ENCODE measurements at places on chromosomes 7 and 10.

DNA sequence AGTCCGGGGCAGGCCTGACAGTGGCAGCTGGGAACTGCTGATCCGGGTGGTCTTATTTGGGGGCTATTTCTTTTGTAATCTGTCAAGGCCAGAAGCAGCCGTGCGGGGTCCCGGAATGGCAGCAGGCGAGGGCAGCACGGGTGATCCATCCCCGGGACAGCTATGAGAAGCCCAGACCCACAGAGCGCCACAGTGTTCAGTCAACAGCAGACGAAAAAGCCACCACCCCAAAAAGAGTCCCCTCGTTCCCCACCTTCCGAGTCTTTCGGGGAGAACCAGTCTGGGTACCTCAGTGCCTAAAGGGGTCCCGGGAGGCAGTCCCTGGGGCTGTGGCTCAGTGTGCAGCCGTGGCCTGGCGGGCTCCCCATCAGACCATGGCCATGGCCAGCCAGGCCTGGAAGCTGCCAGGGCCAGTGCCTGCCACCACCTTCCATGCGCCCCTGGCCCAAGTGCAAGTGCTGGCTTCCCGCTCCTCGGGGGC, 125.1 kb upstream of the KCTD7 start:
- no peak for DNase-seq

- DNase-seq: no peak
Measured at GRCh38 chr7:50693455-50694130, 89.1 kb downstream of the GRB10 start.

DNA sequence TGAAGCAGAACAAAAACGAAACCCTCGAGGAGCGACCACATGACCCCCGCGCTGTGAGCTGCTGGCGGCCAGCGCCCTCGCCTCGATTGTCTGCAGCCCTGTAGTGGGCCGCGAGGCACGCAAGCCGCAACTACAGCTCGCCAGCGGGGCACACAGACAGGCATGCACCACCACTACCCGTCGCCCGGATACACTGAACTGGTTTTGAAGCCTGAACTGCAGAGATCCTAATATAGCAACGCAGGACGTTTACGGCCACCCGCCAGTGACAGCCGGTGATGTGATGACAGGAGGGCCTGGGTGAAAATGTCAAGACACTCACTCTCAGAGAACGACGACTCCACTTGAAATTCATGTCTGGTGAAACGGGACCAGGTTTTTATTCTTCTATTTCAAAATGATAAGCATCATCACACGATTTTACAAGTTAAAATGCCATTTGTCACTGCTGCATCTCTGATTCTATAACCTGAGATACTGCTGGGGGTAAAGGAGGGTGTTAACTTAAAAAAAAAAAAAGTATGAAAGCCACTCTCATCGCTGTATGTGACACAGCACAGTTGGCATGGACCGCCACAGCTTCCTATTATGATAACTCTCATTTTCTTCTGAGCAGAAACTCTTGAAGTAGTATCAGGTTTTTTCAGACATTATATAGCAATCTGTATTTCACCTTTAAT, 120.3 kb upstream of the DIP2C start:
- DNase-seq: no peak

DNA sequence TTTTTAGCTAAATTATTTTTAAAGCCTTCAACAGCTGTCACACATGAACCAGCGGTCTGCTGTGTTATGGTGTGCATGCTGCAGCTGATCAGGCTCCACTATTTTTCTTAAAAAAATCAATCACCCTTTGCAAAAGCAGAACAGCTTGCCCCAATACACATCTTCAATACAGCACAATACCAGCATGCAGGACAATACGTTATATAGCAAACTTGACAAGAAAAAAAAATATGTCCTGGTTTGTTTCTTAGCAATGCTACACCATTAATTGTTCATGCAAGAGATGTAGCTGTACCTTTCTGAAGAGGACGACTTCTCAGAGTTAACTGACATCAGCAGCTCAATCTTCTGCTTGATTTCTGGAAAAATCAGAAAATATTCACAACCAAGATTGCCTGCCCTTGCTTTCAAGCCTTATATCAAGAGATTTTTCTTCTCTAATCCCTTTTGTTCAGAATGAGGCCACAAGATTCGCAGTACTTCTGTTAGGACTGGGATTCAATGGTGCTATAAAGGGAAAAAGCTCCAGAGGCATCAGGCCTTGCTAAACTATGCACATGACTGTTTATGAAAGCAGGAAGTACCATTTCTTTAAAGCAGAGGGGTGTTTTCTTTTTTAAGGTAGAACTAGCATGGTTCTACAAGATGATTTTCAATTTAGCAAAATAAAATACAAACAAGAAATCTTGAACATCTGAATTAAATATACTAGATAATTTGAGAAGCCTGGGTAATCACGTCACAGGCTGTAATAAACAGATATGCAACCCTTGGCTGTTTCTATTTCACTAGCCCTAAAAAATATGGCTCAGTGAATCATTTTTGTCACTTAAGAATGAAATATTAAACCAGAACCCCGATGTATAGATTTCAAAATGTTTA, 120.0 kb downstream of the SRPK2 start:
- DNase-seq: no peak

- DNase-seq: no peak
Measured at GRCh38 chr10:35481413-35481812, 123.7 kb upstream of the GJD4 start.

- no peak for DNase-seq
Measured at GRCh38 chr7:82477733-82478515, 34.3 kb upstream of the CACNA2D1 start.

DNA sequence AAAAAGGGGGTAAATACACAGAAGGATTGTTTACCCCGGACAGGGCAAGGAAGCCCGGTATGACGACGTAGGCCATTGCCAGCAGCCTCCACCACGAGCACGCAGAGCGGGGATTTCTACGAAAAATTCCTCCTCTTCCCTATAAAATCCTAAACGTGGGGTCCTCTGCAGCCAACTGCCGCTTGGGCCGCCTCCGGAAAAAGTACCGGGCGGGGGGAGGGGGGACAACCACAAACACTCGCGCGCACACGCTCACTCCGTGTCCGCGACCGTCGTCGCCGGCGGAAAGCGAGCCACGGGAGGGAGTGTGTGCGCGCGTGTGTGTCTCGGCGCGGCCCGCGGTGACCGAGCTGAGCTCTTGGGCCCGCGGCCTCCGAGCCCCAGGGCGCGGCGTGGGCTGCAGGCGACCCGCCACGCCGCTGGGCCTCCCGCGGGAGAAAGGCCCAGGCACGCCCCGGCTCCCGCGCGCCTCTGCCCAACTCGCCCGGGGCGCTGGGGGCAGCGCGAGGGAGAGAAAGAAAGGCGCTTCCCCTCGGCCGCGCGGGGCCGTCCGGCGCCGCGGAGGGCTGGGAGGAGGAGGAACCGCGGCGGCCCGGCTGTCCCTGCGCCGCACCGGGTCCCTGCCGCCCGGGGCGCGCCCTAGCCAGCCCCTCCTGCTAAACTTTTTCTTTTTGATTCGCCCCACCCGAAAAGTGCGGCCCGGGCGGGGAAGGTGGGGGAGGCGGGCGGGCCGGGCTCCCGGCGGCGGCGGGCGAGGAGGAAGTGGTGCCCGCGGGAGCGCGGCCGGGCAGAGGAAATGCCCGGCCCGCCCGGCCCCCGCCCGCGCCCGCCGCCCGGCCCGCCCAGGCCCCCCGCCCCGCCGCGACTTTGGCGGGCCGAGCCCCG, 1.5 kb downstream of the CTBP2 start:
- DNase-seq: no peak

GRCh38 chr10:29078919-29079318, 210.0 kb upstream of the LYZL1 start:
- DNase-seq: no peak

DNA sequence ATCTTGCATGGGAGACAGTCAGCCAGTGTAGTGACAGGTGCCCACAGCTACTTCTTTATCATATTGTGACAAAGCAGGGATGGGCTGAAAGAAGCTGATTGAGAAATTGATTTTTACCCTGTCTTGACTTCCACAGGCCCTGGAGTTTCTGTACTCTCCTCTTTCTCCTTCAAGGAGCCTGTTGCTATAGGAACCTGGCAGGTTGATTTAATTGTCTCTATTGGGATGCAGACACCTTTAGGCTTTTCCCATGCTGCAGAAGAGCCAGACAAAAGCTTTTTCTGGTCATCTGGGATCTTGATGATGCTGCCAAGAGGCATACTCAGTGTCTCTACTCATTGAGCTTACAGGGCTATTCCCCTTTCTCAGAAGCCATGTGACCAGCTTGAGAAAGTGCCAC, 754.8 kb downstream of the KCNMA1 start:
- DNase-seq: no peak

DNA sequence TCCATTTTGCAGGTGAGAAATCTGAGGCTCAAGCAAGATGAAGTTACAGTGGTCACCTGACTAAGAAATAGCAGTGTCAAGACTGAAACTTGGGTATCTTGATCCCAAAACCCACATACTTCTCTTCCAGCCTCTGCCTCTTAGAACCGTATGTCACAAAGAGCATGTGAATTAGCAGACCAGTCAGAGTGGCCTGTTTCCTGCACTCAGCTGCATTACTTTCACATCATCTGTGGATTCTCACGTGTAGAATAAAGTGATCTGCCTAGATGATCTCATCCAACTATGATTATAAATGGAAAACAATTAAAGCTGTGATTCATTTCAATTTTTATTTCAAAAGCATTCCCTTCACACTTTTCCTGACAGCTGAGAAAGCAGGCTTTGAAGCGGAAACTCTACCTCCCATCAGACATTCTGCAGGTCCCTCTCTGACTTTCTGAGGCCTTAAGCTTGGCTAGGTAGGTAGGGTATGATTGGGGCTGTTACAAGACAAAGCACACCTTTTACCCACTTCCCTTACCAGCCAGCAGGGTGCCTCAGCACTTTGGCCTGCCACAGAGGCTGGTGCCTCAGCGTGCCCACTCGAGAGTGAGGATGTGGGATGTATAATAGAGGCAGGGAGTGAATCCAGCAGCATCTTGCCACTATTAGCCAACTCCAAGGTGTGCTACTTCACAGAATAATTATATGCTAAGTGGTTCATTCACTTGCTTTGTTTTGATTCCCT, 70.2 kb upstream of the PDE1C start:
- DNase-seq: no peak

GRCh38 chr10:36943544-36943943, 181.9 kb upstream of the ANKRD30A start:
- DNase-seq: no peak
